ENCODE measurements at places on chromosomes 12 and 14.

DNA sequence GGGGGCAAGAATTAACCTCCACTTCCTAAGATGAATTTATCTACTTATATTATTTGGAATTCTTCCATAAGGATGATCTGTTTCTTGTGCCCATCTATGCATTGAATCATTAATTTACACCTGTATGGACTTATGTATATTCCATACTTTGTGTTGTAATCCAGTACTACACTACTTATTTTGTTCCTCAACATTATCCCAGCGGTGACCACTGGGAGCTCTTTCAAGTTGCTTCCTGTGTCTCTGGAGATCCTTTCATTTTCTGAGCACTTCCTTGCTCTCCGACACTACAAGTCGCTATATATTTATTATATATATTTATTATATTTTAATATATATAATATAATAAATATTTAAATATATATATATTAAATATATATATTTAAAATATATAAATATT, 54.9 kb upstream of the SCN8A start:
- DNase-seq = no peak

DNA sequence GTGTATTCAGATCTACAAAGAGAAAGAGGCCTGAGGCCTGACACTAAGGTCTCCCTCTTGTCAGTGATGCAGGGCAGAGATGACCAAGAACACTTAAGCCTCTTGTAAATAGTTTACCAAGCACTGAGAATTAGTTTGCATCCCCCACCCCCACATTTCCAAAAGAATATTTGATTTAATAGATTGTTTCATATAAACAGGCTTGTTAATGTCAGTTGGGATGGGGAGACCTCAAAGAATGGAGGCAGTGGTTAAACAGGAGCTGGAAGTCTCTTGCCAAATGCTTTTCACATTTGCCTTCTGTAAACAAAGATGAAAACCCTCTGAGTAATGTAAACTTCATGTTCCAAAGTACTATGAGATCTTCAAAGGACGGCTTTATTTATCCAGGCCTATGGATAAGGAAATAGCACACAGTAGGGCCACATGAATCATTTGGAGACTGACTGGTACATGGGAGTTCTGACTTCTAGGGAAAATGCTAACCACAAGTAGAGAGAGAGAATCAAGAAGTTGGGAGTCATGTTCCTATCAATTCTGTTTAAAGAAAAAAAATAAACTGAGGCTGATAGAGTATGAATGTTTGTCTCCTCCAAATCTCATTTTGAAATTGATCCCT, 234.7 kb downstream of the ANO2 start:
- no peak for DNase-seq

GRCh38 chr12:104457746-104458693, 1.3 kb downstream of the CHST11 start:
- DNase-seq = no peak

- DNase-seq = no peak
Observed at GRCh38 chr12:119222222-119222951, 43.7 kb downstream of the HSPB8 start.

DNA sequence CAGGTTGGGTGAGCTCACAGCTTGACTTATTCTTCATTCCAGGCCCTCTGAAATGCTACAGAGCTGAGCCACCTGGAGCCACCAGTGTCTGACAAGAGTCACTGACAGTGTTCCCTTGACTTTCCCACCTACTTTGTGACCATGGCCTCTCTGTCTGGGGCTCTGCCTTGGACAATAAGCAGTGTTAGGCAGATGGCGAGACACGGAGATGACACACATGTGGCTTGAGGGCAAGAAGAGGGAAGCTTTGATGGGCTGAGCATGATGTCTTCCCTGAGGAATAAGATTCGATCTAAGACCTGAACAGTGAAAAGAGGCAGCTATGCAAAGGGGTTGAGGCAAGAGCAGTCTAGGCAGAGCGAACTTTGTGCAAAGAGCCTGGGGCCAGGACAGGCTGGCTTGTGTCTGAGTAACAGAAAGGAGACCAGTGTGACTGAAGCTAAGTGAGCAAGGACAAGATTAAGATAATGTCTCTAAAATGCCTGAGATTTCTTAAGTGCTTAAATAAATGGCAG, 105.5 kb downstream of the NUAK1 start:
- DNase-seq = no peak

DNA sequence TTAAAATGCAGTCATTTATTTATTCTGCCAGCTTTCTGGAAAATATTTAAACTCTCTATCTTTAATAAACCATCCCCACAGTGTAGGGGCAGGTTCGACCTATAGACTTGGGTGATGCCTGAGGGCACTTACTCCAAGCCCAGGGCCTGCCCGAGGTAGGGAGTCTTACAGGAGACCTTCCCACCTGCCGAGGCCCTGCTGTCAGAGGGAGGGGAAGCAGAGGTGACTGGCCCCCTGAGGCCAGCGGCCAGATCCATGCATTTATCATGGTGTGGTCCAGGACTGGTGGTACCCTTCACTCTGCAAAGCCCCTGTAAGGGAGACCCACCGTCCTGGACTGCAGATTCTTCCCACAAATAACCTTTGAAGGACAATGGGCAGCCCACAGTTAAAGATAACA, 7.6 kb downstream of the EML1 start:
- no peak for DNase-seq

DNA sequence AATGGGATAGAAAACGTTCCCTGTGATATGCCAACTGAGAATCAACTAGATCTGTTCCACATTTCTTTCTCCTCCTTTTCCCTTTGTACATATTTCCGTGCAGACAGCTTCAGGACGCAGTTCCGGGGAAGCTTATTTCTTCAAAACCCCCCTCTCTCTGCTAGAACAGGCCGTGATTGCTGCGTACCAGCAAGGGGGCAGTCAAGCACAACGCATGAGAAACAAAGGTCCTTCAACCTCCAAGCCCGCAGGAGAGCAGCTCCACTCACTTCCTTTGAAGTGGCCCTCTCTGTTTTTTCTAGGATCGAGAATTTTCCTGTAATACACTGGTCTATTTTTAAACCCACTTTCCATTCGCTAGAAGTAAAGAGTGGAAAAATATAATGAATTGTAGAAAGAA, 80.8 kb downstream of the ZNF664 start:
- no peak for DNase-seq

GRCh38 chr12:90253136-90253535, 544.5 kb upstream of the ATP2B1 start:
- no peak for DNase-seq
